Stimulated activated CD8-positive, alpha-beta memory T cell treated with anti-CD3 and anti-CD28 coated beads, Interleukin-7, amount 100 ng/mL, for 1 hour (primary cell): ENCODE measurements at places on chromosomes 1 and 21.

- DNase-seq: no peak
Measured at GRCh38 chr1:150981177-150981804, 801 bp upstream of the ANXA9 start.

- no peak for DNase-seq
Measured at GRCh38 chr1:145955436-145955835, 2.4 kb downstream of the LIX1L start.

DNA sequence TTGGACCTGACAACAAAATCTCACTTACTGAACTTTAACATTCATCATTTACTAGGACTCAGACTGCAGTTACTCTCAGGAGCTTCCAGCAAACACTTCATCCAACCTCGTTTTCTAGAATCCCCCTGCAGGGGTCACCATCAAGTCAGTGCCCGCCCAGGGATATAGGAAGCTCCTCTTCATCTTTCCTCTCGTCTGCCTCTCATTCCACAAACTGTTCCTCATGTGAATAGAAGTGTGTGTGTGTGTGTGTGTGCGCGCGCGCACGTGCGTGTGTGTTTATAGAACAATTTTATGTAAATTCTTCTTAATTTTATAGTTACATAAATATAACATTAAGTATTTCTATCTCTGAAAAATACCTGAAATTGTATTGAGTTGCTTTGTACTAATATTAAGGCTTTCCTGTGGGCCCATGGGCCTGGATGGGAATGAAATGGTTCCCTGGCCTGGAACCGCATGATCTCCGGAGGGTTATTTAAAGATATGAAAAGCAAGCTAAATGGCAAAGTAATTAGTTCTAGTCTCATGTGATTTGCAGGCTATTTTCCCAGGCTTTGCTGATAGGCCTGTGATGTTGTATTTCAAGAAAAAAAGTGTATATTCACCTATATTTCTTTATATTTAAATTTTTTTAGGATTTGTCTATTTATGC, 21.7 kb upstream of the ABCD3 start:
- no peak for DNase-seq

DNA sequence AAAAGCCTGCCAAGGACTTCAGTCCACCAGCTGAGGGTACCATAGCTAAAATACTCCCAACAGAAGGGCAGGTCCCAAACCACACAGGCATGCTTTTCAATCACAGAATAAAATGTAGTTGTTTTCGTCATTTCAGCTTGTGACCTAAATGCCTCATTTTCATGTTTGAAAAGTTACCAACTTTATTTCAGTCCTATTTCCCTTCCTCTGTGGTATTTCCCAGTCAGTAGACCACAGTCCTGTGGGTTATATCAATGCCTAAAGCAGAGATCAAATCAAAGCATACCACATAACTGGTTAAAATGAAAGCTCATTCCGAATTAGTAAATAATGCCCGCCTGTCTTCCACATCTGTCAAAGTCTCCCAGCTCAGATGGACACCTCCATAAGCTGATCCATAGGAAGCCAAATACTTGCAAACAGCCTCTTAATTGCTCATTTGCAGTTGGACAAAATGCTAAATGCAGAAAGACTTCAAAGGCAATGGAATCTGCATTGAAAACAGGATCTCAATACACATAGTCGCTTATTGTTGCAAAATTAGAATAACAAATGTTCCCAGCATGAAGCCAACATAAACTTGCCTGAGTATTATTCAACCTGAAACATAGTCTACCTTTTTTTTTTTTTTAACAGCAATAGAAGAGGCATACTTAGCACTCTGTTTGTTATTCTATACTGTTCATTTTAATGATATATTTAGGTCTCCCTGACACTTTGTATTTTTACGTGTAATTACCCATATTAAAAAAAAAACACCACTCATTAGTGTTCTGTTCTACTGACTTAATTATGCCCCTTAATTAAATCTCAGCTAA, 53.9 kb downstream of the NR5A2 start:
- no peak for DNase-seq

DNA sequence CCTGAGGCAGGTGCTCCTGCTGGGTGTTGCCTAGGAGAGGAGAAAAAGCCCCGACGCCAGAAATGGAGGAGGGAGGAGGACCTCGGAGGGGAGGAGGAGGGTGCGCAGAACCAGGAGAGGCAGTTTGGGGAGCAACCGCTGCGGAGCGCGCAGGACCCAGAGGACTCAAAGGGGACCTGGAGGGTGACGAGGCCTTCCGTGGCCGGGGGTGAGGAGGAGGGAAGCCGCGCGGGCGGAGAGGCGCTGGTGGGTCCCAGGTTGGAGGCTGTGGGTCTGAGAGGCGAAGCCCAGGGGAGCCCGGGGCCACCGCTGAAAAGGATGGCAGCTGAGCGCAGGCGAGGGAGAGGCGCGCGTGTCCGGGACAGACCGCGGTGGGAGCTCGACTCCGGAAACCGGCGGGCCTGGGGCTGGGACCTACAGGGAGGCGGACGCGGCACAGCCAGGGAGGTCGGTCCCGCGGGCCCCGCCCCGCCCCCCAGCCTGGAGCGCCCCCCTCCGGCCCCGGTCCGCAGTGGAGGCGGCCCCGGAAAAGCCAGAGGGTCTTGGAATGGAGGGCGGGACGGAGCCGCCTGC, 15.1 kb downstream of the RNF223 start:
- DNase-seq: no peak

DNA sequence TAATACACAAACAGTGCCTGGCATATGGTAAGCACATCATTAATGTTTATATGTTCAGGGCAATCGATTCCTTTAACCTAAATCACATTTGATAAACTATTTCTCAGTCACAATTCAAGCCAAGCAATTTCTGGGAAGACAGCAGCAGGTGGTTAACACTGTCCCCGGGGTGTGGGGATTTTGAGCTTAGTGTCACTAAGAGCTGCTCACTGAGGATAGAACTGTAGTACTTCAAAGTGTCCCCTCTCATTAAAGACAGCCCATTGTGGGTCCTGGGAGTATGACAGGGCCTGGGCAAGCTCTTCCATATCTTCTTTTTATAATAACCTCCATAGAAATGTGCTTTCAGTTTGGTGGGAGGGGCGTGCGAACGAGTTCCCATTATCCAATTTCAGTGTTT, 8.4 kb upstream of the GALNT2 start:
- no peak for DNase-seq

DNA sequence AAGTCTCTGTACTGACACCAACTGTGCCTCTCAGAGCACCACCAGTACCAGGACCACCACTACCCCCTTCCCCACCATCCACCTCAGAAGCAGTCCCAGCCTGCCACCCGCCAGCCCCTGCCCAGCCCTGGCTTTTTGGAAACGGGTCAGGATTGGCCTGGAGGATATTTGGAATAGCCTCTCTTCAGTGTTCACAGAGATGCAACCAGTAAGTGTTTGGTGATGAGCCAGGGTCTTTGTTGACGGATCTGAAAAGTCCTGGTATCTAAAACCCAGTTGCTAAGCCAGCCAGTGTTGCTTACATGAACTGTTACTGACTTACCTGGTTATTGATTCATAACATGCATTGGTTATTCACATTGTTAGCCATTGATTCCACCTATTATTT, 1.1 kb downstream of the C1orf56 start:
- DNase-seq: no peak

DNA sequence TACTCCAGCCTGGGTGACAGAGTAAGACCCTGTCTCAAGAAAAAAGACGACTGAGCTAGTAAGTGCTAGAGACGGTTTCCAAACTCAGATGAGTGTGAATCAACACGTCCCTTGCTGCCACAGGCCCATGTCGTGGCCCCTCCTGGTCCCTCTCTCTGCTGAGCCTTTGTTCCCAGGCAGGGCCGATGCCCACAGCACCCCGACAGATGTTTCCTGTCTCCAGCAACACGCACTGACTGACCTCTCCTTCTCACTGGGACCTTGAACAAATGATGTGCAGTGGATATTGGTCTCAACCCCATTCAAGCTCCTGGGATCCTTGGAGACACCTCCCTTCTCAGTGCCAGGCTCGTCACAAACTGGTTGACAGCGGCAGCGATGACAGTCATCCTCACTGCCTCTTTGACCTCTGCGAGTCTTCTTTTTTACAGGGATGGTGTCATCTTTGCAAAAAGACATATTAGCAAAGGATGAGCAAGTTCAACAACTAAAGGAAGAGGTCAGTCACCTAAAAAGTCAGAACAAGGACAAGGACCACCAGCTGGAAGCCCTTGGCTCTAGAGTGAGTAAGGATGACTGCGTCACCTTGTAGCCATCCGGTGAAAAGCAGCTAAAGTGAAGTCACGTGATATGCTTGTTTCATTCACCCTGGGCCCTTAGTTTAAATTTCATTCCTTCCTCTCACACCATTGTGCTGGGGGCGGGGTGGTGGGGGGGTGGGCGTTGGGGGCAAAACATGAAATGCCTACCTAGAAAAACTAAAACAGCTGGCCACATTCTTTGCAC, 65.8 kb downstream of the FHAD1 start:
- no peak for DNase-seq

GRCh38 chr1:208043691-208044181, 132.8 kb upstream of the CD34 start:
- DNase-seq: no peak

- no peak for DNase-seq
Measured at GRCh38 chr1:32338637-32339145, 2.7 kb upstream of the MARCKSL1 start.

DNA sequence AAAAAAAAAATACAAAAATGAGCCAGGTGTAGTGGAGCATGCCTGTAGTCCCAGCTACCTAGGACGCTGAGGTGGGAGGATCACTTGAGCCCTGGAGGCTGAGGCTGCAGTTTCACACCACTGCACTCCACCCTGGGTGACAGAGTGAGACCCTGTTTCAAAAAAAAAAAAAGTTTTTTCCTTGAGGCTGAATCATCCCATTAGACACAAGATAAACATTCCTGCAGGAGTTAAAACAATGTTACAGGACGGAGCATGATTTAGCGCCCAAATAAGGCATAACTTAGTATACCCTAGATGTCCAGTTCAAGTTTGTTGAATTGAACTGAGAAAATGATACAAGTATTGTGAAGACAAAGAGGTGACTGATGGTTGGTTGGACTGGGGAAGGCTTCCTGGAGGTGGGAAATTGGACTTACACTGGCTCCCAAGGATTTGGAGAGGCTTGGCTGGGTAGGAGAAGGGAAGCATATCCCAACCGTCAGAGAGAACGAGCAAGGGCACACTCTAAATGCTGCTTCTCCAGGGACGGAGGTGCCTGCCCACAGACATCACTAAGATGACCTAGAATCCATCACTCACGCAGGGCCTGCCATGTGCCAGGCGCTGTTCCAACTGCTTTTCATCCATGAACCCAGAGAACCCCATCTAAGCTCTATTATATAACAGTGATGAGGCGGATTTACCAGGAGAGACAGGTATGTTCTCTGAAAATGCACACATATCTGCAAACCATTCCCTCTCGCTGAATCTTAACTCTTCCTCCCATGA, 610.6 kb downstream of the KIF26B start:
- DNase-seq: no peak

DNA sequence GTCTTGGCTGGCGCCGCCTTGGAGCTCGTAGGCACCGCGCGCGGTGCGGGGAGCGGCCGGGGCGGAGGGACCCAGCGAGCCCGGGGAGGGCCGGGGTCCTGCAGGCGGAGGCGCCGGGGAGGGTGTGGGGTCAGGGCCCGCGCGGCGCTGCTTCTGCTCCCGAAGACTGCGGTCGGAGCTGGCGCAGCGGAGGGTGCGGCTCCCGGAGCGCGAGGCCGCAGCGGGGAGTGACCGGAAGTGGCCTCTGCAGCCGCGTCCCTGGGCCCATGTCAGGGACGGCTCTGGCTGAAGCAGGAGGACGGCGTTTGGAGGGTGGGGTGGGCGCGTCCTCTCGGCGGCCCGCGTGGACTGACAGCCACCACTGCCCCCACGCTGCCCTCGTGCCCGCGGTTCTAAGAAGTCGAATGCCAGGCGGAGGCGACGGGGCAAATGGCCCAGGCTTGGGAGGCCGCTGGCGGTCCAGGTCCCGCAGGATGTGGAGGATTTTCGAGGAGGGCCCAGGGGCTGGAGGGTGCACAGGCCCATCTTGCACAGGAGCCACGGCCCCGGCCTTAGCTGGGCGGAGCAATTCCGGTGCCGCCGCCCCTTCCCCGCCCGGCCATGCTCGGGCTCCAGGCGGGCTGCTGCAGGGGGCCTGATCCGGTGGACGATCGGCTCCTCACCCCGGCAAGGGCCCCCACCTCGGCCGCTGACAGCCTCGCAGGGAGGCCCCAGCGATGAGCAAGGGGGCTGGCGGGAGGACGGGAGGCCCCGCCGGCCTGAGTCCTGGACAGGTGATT, 7.7 kb upstream of the ZNF669 start:
- no peak for DNase-seq

DNA sequence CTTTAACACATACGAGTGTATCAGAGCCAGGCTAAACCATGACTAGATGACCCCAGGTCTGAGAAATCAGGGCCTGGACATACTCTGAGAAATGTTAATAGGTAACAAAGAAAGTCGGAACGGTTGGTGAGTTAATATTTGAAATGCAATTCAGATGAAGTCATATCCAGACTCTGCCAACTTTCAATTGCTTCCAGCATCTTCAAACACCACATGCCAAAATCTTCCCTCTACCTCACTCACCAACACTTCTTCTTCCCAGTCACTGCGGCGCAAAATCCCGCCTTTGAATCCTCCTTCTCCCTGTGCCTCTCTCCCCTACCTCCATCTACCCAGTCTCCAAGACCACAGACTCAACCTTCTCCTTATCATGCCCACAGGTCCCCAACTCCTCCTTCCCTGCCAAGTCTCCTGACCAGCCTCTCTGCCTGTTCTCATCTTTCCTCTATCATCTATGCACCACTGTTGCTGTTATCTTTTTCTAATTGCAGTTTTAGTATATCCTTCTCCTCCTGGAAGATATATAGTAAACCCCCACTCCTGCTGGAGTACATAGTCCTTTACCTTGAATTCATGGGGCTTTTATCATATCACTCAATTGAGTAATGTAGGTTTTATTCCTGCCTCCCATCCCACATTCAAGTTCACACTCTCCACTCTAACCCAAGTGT, 41.3 kb downstream of the ZBTB18 start:
- no peak for DNase-seq

DNA sequence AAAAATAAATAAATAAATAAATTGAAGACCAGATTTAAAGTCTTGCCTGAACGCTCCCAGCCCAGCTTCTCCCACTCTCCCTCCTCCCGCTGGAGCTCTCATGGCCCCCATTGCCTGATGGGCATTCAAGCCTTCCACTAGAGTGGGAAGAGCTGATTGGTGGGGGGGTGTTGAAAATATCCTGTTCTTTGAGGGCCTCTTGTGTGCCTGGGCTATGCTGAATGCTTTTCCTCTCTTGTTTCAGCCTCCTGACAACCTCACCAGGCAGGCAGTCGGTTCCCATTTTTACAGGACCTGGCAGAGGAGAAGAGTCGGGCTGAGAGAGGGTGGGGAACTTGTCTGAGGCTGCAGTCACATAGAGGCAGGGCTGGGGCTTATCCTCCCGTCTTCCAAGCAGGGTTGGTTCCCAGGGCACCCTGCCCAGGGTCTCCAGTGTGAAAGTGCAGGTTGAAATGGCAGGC, 59.2 kb upstream of the SSBP3 start:
- DNase-seq: no peak
